NCI-H187 (cell line): ENCODE measurements at places on chromosomes 2 and 18.

- no peak for DNase-seq
Measured at GRCh38 chr18:70195014-70195614, 10.4 kb downstream of the RTTN start.

DNA sequence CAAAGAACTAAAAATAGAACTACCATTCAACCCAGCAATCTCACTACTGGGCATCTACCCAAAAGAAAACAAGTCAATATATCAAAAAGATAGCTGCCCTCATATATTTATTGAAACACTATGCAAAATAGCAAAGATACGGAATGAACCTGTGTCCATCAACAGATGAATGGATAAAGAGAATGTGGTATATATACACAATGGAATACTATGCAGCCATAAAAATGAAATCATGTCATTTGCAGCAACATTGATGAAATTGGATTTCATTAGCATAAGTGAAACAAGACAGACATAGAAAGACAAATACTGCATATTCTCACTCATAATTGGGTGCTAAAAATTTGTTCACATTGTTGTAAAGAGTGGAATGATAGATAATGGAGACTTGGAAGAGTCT, 16.2 kb upstream of the LDAH start:
- no peak for DNase-seq

DNA sequence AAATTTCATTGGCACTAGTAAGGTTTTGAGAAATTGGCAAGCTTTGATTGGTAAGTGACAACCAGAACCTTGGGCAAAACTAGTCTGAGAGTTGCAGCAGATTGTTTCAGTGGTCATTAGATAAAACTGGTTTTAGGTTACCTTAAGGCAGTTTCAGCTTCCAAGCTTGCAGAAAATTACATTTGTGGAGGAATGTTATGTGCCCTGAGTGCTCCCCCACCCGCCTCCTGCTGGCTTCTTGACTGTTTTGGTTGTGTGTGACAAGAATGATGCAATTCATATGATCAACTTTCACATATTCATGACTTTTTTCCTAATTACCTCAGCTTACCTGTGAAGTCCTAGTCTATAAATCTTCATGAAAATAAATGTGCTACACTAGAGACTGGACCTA, 599.5 kb upstream of the ZNF804A start:
- DNase-seq, result no peak

GRCh38 chr2:101329026-101329425, 20.5 kb upstream of the RNF149 start:
- DNase-seq, result no peak

DNA sequence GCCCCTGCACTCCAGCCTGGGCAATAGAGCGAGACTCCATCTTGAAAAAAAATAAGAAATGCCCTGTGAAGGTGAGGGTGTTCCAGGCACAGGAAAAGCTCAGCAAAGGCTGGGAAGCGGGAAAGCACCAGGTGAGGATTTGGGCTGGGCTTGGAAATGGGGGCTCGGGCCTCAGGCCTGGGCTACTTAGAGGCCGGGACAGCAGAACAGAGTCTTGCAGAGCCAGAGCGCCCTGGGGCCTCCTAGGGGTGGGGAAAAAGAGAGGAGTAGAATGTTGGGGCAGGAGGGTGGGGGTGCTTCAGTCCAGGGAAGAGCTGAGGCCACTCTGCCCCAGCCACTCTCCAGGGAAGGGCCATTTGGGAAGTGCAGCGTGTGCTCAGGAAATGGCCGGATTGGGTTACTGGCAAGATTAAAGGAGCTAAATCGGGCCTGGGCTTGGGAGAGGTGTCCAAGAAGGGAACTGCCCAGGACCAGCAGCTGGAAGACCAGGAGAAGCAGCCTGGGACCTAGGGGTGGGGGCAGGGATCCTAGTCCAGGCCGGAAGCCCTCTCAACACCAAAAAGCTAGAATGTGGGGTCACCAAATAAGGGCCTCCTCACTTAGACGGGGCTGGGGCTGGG, 13.8 kb upstream of the DES start:
- DNase-seq, result no peak

GRCh38 chr2:126736133-126736874, 80.3 kb downstream of the GYPC start:
- no peak for DNase-seq

GRCh38 chr2:143371616-143372015, 242.4 kb downstream of the ARHGAP15 start:
- DNase-seq, result no peak

GRCh38 chr2:20675701-20676352, 8.9 kb downstream of the GDF7 start:
- no peak for DNase-seq

DNA sequence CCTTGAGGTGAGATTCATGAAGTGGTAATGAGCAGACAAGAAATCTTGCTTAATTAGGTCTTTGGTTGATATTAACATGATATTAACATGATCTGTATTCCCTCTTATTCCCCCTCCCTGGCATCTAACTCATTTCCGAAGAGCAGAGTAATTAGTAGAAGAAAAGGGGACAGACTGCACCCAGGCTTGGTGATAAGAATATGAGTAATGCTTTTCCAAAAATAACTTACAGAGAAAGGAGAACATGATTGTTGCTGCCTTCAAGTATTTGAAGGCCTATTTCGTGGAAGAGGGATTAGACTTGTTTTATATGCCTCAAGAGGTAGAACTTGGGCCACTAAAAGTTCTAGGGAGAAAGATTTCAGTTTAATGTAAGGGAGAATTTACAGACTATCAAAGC, 130.6 kb upstream of the ATP5MC3 start:
- DNase-seq, result no peak

DNA sequence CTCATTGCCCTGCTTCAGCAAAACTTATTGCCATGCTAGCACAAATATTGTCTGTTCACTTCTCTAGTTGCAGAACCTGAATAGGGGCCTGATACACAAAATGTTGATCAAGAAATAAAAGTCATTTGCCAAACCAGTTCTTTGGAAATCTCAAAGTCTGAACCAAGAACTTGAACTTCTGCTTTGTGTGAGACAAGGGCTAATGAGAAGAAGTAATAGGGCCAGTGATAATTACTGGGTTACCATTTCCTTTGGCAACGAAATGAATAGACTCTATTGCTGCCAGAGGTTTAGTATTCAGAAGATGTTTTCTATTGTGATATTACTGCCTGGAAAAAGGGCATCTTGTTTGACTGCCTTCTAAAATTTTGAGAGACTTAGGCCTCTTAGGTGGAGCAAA, 35.0 kb downstream of the TMEFF2 start:
- DNase-seq, result no peak

DNA sequence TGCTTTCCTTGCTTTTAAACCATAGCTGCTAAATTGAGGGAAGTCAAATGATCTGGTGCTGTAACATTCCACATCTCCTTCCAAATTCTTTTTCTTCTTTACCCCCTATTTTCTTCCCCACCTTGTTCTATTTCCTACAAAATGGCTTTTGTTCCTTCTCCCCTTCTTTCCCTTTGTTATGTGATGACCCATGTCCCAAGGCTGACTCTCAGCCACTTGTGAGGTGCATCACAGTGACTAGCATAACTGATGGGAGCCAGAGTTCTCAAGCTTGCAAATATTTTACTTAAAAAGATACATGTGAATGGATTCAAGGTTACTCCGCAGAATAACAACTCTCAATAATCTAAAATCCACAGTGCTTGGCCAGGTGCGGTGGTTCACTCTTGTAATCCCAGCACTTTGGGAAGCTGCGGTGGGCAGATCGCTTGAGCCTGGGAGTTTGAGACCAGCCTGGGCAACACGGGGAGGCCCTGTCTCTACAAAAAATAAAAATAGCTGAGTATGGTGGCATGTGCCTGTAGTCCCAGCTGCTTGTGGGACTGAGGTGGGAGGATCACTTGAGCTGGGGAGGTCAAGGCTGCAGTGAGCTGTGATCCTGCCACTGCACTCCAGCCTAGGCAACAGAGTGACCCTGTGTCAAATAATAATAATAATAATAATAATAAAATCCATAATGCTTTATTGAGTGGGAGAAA, 100.1 kb upstream of the CERS6 start:
- DNase-seq, result no peak

- no peak for DNase-seq
Measured at GRCh38 chr2:220847006-220847405, 725.1 kb downstream of the EPHA4 start.

DNA sequence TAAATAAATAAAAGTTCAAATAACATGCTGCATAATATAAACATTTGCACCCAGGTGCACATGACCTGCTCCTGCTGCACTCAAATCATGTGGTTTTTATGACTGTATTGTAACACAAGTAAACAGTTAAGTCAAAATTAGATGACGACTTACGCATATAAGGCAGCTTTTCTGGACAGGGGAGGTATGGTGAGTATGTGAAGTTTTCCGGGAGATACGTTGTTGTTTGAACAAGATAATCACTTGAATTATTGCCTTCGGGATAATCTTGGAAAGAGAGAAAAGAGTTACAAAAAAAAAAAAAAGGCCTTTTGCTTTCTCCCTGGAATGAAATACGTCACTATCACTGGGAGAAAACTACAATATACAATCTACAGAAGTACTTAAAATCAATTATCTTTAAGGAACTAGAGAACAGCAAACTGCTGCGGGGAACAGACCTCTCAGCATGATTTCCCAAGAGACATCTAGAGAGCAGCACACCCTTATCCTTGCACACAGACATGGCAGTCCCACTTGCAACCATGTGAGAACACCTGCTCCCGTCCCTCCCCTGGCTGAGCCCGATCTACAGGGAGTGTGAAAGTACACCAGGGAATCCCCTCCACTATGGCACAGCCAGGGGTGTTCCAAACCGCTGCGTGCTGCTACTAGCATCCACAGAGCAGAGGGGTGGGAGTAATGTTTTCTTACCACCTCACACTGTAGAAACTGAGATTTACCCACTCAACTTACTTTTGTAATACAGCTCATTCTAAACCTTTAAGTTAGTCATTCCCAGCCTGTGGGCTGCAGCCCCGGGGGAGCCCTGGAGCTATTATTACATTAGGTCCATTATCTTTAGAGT, 26.3 kb downstream of the B4GALT6 start:
- DNase-seq, result peak; percentile 21

DNA sequence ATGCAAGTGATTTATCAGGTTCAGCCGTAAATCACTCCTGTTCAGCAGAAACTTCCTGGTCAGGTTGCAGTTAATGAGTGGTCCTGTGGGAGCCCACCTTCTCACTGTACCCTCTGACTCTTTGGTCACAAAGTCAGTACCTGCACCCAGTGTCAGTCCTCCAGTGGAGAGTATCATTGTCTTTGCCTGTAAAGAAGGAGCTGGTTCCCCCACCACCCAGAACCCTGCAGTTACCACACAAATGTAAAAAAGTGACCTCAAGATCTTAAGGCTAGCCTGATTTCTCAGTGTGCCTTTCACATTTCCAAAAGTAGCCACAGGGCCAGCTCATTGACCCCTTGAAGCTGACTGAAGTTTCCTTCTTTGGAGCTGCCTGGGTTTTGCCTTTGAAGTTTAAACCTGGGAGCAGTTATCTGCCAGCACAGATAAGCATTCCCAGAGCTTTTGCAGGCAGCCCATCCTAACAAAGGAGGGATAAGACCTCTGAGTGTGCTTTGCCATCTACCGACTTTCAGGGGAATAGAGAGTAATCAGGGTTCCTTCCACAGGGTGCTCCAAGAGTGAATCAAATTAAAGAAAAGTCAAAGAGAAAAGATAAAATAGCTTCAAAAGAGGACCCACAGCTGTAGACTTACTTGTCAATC, 725.2 kb downstream of the CPS1 start:
- no peak for DNase-seq

DNA sequence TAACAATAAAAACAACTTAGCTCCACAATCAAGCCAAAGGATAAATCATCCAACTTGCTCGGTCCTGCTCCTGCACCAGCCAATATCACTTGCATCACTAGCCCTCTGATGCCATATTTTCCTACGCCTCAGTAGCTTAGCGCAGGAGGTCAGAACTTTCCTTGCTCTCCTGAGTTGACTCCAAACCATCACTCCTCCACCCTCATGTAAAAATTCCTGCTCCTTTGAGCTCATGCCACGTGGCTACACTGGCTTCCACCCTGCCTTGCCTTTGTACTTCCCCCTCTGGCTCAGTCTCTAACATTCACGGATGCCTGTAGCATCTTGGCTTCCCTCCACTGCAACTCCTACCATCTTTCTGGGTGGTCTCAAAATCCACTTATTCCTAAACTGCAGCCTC, 25.2 kb downstream of the AAK1 start:
- no peak for DNase-seq

DNA sequence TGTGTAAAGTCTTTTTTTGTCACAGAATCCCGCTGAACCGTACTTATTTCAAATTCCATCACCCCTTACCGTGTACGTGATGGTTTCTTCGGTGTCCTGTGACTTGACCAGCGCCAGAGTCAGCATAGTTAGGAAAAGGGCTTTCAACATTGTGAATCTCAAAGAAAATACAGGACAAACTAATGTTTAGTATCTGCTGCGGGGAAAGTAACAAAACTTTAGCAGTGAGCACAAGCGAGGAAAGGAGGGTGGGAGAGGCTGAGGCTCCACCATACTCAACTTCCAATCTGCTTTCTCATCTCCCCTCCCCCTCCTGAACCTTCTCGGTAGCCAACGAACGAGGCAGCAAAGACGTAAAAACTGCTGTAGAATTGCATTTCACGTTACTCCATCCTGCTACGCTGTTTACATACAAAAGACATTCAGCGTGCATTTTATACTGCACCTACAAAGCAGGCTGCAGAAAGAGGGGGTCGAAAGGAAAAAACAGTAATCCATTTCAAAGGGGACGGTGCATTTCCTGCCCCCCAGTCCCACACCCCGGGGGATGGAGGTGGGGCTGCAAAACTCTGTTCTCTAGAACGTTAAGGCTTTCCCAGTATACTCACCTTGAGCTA, 1.2 kb downstream of the EFEMP1 start:
- DNase-seq, result no peak

- no peak for DNase-seq
Measured at GRCh38 chr18:14943967-14944636, 196.1 kb downstream of the ANKRD30B start.

- DNase-seq, result no peak
Measured at GRCh38 chr2:201420442-201421113, 30.7 kb downstream of the TRAK2 start.

GRCh38 chr2:38722271-38723061, 28.7 kb downstream of the SRSF7 start:
- DNase-seq, result no peak

GRCh38 chr2:207363761-207364290, 165.9 kb upstream of the CREB1 start:
- no peak for DNase-seq

DNA sequence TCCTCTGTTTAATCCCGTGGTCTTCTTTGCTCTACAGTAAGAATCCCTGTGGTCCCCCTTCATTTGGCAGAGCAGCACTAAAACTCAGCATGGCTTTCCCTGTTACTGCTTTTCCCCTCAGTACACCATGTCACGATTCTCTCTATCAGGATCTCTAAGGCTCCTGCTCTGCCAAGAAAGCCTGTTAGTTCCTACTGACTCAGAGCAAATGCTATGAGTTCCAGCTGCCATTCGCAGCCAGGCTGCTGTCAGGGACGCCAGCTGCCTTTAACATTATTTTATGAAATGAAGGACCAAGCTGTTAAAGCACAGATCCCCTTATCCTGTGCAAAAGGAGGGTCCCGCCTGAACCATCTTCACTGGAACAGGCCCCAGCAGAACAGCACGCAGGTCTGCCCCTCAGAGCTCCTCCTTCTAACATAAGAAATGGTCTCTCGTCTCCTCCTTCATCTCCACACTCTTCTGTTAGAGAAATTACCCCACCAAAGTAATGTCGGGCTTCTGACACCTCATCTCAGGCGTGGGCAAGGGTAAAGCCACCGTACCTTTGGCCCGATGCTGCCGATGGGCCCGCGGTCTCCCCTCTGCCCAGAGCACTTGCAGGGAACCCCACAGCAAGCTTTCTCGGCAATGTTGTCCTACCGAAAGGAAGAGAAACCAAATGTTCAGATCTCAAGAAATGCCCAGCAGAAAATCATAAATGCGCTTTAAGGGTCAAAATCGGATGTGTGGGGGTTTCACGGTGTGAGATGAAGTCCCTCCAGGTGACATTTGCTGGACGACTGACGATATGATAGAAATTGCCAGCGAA, 52.6 kb downstream of the COL6A3 start:
- DNase-seq, result no peak
